ENCODE measurements at places on chromosomes 6 and 20.

DNA sequence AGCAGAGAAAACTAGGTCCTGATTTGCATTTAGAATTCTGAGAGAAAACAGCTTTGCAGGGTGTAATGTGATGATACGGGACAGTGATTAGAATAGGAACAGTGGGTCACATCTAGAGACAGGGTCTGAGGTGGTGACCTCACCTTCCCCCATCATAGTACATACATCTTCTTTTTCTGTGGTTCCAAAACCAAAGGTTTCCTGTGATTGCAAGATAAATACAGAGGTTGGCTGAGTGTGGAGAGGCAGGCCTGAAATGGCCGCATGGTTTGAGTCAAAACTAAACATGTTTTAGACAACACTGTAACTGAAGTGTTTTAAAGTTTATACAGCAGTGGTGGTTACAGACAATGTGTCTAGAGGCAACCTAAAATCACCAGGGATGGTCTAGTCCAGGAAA is 10.4 kb upstream of the NT5DC1 start:
- no peak for DNase-seq

DNA sequence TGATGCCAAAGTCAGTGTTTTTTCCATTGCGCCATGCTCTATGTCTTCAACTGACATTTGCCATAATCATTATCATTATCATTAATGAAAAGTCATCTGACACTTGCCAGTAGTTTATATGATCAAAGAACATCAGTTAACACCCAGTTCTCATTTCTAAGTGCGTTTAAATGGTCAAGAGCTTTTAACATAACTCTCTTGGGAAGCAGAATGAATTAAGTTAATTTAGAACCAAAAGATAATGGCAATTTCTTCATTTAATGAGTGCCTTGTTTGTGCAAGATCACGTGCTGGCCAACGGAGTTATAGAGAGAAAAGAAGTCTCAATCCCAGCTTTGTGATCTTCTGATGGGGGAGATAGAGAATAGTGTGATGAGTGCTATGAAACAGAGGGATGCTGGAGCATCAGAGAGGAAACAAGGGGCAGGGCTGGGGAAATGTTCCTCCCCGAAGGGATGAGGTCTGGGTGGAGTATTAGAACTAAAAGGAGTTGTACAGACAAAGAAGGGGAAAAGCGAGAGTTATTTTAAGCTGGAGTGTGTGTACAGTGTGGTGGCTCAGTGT is 20.3 kb downstream of the ANKS1A start:
- DNase-seq = no peak

GRCh38 chr20:6590891-6591637 is 176.4 kb upstream of the BMP2 start:
- DNase-seq = no peak

- DNase-seq = no peak
Observed at GRCh38 chr20:60950974-60951373, 301.1 kb upstream of the CDH4 start.

- no peak for DNase-seq
Observed at GRCh38 chr6:152313542-152314482, 323.4 kb downstream of the SYNE1 start.

DNA sequence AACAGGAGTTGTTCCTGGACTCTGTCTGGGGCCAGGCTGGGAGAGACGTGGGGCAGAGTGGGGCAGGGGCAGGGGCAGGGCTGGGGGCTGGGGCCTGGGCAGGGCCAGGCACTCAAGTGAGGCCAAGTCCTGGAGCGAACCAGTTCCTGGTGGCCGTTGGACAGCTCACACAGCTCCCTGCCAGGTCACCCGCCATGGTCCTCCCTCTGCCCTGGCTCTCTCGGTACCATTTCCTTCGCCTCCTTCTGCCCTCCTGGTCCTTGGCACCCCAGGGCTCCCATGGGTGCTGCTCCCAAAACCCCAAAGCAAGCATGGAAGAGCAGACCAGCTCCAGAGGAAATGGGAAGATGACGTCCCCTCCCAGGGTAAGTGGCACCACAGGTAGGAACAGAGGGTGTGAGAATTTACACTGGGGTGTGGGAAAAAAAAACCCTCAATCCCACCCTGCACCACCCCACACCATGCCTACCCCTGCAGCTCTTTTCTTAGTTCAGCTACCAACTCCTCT is at the start of gene MCCD1:
MCCD1 (plus strand) TSS at position 142 of the 508 bp plus-strand sequence; CDS start at position 195, 53 bp downstream.
- DNase-seq = no peak

GRCh38 chr6:28747083-28747630 is 176.6 kb downstream of the TRIM27 start:
- DNase-seq = no peak

GRCh38 chr20:48538058-48538825 is 289.6 kb downstream of the PREX1 start:
- no peak for DNase-seq

GRCh38 chr6:73129653-73130443 is 95.4 kb downstream of the KHDC1L start:
- peak; percentile 73 for DNase-seq

DNA sequence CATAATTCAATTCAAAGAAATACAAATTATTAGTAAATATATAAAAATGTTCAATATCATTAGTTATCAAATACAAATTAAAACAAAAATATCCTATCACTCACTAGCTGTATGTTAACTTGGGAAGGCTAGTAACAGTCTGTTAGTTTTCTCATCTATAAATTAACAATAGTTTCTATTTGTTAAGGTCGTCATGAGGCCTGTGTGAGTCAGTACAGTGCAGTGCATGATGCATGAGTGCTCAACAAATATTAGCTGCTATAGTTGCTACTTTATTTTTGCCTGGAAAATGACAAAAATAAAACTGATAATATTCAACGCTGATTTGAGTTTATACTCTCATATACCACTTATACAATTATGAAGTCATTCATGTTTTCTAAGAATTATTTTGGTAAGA is 401.6 kb upstream of the RUNX2 start:
- DNase-seq = no peak

DNA sequence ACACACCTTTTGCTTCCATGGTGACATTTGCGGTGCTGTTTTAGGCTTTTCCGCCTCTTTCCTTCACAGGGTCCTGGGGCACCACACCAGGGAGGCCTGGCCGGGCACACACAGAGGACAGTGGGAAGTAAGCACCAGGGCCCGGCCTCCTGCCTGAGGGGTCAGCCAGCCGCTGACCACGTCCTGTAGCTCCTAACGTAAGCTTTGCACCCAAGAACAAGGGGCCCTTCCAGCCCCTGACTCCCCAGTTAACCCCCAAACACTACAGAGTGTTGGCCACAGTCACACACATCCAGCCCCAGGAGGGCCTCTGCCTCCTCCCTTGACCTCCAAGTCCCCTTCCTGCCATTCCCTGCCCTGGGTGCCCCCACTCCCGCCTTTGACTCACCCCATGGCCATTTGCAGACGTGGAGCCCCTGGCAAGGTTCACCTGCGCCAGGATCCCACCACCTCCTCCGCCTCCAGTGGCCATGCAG is 54.7 kb downstream of the YTHDF1 start:
- DNase-seq = no peak

DNA sequence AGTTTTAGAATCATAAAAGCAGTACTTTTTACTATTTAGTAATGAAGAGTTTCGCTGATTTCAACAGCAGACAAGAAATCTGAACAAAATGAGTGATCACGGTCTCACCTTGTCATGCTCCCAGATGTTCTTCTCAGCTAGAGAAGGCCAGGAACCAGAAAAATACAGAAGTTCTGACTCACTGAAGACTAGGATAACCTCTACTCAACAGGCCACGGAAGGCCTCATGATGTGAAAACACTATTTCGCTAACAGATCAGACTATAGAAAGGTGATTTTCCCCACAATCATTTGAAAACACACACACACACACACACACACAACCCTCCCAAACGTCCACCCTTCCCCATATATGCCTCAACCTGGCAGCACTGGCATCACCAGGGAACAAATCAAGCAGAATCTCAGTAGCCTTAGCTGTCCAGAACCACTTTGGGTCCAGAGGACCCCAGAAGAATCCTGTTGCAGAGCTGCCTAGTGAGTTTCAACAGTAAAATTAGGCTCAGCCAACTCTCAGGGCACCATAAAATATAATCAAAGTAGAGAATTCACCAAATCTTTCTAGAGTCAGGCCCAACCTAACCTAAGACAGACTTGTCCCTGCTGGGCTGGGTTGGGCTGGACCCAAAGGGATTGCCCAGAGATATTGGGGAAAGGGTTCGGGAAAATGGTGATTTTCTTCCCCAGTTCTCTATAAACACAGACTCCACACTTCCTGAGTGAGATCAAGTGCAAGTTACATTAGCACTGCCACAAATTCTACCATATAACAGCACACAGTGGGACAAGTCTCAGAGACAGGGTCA is 7.9 kb downstream of the EXOC2 start:
- no peak for DNase-seq

DNA sequence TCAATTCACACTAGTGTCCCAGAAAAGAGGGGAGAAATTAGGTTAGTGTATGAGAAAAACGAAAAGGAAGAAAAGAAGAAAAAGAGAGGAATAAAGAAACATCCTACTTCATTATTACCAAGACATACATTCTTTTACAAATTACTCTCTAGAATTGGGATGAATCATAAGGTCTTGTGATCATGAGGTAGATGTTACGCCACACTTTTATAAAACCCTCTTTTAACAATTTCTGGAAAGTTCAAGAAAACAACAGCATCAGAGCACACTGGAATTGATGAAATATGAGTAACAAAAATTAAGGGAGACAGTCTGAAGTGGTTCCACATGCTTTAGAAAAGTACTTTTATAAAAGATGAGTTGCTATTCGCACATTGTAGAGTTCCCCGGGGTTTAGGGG is 32.6 kb upstream of the NRSN1 start:
- no peak for DNase-seq

- DNase-seq = peak; percentile 69
Observed at GRCh38 chr6:26556263-26557070, 18.3 kb downstream of the HMGN4 start.

DNA sequence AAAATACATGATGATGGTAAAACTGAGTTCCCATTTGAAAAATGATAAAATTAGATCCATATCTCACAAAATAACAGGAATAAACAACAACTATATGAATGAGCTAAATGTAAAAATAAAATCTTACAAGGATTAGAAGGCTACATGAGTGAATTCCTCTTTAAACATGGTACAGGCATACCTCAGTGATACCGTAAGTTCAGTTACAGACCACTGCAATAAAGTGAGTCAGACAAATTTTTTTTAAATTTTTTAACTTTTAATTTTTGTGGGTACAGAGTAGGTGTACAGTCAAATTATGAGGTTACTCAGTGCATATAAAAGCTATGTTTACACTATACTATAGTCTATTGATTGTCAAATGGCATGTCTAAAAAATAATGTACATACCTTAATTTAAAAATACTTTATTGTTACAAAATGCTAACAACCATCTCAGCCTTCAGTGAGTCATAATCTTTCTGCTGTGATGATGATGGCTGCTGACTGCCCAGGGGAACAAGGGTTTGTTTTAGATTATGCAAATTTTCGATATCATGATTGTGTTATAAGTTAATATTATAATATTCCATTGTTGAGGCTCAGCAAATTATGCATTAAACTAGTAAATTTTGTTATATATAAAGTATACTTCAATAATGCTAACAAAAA is 222.8 kb upstream of the RUNX2 start:
- no peak for DNase-seq

GRCh38 chr6:167746975-167747374 is 79.7 kb upstream of the AFDN start:
- DNase-seq = no peak

DNA sequence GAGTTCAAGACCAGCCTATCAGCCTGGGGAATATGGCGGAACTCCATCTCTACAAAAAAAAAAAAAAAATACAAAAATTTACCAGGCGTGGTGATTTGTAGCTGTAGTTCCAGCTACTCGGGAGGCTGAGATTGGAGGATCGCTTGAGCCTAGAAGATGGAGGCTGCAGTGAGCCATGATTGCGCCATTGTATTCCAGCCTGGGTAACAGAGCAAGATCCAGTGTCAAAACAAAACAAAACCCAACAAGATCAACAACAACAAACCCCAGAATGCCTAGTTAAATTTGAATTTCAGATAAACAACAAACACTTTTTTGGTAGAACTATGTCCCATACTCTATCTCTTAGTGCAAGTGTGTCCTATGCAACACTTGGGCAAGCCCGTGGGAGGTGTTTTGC is 39.9 kb downstream of the SNAI1 start:
- no peak for DNase-seq

- no peak for DNase-seq
Observed at GRCh38 chr6:25130518-25130917, 148.7 kb upstream of the CARMIL1 start.

- DNase-seq = no peak
Observed at GRCh38 chr6:153103319-153103655, 27.8 kb downstream of the RGS17 start.

GRCh38 chr6:36519352-36519751 is 27.9 kb downstream of the STK38 start:
- DNase-seq = no peak

DNA sequence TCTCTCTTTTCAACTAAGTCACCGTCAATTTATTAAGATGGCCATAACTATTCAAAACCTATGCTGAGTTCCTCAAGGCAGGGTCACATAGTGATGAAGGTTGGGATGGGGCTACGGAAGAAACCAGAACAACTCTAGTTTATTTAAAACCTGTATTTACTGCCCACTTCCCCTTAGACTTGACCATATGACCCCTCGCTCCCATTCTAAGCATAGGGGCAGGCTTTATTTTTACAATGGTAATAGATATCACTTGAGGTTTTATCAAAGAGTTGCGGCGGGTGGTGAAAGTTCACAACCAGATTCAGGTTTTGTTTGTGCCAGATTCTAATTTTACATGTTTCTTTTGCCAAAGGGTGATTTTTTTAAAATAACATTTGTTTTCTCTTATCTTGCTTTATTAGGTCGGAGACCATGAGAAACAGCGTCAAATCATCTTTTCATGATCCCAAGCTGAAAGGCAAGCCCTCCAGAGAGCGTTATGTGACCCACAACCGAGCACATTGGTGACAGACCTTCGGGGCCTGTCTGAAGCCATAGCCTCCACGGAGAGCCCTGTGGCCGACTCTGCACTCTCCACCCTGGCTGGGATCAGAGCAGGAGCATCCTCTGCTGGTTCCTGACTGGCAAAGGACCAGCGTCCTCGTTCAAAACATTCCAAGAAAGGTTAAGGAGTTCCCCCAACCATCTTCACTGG is 5.5 kb downstream of the EDN1 start:
- no peak for DNase-seq

GRCh38 chr20:51978070-51978501 is 175.8 kb upstream of the SALL4 start:
- no peak for DNase-seq

DNA sequence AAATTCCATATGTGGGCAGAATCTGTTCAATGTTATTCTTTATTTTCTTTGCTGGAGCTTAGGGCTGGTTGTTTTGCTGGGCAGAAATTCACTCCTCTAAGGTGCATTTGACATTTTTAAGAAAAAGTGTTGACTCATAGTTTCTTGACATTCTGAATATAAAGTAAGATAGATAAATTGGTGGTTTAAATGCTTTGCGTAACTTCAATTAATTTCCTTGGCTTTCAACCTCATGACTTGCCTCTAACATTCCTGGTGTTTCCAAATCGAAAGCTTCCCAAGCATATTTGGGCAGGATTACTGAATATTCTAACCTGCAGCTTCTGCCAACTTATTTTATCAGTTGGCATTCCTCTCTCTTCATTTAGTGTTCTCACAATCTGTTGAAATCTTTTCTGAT is 718.7 kb upstream of the ADGRB3 start:
- no peak for DNase-seq

- no peak for DNase-seq
Observed at GRCh38 chr6:109263873-109264700, 118.2 kb downstream of the CD164 start.
